ENCODE measurements at places on chromosomes 4 and X. TPM values are rescaled to one million over a fixed set of nuclear protein-coding genes. Genes with fewer than 3 reads are reported as not detected.

Gene TDO2
- total RNA-seq = not detected

DNA sequence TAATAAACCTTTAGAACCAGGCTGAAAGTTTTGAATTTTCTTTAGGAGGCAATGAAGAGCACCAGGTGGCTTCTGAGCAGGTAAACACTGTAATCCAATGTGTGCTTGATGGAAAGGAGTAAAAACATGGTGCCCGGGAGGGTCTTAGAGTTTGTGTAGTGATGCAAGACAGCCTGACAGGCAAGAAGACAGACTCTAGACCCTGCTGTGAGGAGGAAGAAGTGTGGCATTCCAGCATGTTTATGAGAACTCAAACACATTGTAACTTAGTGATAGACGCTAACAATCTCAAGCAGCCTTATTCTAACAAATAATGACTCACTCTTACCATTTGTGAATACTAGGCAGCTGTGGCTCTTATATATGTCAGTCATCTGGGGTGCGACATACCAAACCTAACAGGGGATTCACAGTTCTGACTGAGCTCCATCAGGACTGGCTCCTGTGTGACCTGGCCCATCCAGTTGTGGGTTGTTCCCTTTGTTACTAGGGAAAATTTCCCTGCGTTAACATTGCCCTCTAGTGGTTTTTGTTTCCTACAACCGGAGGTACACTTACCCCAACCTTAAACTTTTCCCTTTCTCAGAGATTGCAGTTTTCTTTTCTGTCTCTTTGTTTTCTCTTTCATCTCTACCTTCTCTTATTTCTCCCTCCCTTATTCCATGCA lies 53.8 kb downstream of the VSIG4 start:
- peak; percentile 27 for DNase-seq
- peaks cover 2% of the 10 kb centered on the region for H3K27me3 ChIP-seq
- peaks cover 28% of the 10 kb centered on the region for H3K4me1 ChIP-seq
- H3K36me3 ChIP-seq = peaks cover 9% of the 10 kb centered on the region
- peak overlapping the region; percentile 72 for H3K27ac ChIP-seq

Gene GPRIN3
- total RNA-seq = 23.9 TPM

Gene SSX3
- not detected for total RNA-seq

Gene NAA11
- not detected for total RNA-seq

GRCh38 chr4:84669201-84669600 lies 86.3 kb downstream of the CDS1 start:
- H3K27ac ChIP-seq = no peak overlapping the region
- H3K36me3 ChIP-seq = no peaks in the 10 kb centered on the region
- no peak overlapping the region for H3K4me3 ChIP-seq
- H3K4me1 ChIP-seq = no peaks in the 10 kb centered on the region
- no peak for DNase-seq

Gene CTAG1A
- not detected for total RNA-seq

- peaks cover 1% of the 10 kb centered on the region for H3K4me1 ChIP-seq
- H3K27ac ChIP-seq = no peak overlapping the region
- no peaks in the 10 kb centered on the region for H3K27me3 ChIP-seq
- peaks cover 11% of the 10 kb centered on the region for H3K36me3 ChIP-seq
- no peak for DNase-seq
- H3K4me3 ChIP-seq = no peak overlapping the region
Measured at GRCh38 chrX:54171527-54172250, 11.4 kb downstream of the FAM120C start.

GRCh38 chrX:107826238-107827029 lies 768 bp downstream of the MID2 start:
- peak overlapping the region; percentile 83 for H3K27ac ChIP-seq
- H3K36me3 ChIP-seq = no peaks in the 10 kb centered on the region
- H3K4me1 ChIP-seq = peaks cover 10% of the 10 kb centered on the region

DNA sequence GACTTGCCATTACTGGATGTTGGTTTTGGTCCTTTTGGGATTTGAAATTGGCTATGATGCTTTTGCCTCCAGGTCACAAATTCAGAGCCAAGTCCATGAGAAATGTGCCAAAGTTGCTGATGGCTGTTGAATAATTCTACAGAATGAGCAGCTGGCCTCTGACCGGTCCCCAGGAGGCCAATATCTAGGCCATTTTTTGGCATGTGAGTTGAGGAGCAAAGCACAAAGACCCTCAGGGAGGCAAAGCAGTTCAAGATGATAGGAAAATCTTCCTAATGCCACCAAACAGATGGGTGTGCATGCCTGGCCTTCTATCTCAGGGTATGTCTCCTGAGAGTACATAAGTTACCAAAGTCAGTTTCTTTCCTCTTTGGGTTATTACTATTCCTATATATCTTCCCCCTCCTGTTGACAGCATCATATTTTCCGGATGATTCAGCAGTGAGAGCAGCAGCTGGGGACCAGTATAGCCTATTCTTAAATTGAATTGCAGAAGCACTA lies 44.4 kb downstream of the SEL1L3 start:
- H3K4me3 ChIP-seq = no peak overlapping the region
- H3K4me1 ChIP-seq = peaks cover 1% of the 10 kb centered on the region
- peaks cover 16% of the 10 kb centered on the region for H3K36me3 ChIP-seq
- H3K27me3 ChIP-seq = no peaks in the 10 kb centered on the region
- H3K27ac ChIP-seq = no peak overlapping the region

- no peak for DNase-seq
- H3K27me3 ChIP-seq = no peaks in the 10 kb centered on the region
- H3K27ac ChIP-seq = no peak overlapping the region
Measured at GRCh38 chr4:157443537-157443936, 223.0 kb downstream of the GRIA2 start.

DNA sequence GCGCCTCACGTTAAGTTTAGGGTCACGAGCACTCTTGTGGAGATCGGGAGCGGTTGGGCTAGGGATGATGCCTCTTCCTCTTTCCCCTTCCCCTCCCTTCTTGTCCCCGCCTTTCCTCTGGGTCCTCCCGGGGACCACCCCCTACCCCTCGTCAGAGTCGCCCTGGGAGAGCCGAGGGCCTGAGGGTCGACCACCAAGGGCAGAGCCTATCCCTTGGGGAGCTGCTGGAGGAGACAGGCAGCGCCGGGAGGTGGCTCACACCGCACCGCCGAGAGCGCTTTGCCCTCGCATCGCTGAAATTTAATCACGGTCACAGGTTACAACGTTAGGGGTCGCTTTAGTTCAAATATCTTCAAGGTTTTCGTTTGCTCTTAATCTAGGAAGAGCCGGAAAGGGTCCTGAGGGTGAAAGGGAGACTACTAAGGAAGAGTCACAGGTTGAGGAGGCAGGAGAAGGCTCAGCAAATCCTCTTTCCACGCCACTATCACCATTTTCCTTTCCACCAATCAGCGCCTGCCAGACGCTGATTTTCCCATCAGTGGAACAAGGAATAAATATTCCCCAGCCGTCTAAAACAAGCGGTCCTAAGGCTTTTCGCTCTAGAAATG lies 528 bp upstream of the SNCA start:
- peak overlapping the region; percentile 82 for H3K4me3 ChIP-seq
- H3K36me3 ChIP-seq = peaks cover 1% of the 10 kb centered on the region
- DNase-seq = peak; percentile 63
- H3K4me1 ChIP-seq = peaks cover 22% of the 10 kb centered on the region

- H3K36me3 ChIP-seq = no peaks in the 10 kb centered on the region
- no peak for DNase-seq
- no peak overlapping the region for H3K27ac ChIP-seq
- H3K27me3 ChIP-seq = no peaks in the 10 kb centered on the region
Measured at GRCh38 chr4:24003496-24003895, 113.6 kb upstream of the PPARGC1A start.

DNA sequence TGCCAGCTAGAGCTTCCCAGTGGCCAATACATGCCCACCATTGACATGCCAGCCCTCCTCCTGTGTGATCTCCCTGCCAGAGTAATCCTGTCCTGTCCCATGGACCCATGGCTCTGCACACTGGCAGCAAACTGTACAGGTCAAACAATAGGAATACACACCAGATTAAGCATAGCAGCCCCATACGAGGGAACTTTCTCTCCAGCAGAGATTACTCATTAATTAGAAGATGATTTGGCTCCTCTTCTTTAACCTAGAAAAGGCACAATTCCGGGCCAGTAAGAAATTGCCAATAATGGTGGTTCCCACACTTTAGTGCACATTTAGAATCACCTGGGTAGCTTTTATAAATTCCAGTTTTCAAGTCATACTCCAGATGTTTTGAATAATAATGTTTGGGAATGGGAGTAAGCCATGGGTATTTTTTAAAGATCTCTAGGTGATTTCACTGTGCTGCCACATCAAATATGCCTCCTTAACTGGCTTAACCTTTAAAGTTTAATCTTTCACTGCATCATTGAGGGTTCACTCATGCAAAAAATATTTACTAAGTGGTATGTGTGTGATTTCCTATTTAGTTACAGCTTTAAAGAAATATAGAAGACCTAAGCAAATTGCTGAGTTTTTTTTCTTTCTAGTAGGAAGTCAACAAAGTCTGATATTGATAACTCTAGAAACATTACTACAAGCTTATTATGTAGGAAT lies 277.6 kb upstream of the NWD2 start:
- no peak overlapping the region for H3K27ac ChIP-seq
- no peaks in the 10 kb centered on the region for H3K4me1 ChIP-seq
- no peaks in the 10 kb centered on the region for H3K36me3 ChIP-seq
- H3K27me3 ChIP-seq = no peaks in the 10 kb centered on the region
- no peak overlapping the region for H3K4me3 ChIP-seq

DNA sequence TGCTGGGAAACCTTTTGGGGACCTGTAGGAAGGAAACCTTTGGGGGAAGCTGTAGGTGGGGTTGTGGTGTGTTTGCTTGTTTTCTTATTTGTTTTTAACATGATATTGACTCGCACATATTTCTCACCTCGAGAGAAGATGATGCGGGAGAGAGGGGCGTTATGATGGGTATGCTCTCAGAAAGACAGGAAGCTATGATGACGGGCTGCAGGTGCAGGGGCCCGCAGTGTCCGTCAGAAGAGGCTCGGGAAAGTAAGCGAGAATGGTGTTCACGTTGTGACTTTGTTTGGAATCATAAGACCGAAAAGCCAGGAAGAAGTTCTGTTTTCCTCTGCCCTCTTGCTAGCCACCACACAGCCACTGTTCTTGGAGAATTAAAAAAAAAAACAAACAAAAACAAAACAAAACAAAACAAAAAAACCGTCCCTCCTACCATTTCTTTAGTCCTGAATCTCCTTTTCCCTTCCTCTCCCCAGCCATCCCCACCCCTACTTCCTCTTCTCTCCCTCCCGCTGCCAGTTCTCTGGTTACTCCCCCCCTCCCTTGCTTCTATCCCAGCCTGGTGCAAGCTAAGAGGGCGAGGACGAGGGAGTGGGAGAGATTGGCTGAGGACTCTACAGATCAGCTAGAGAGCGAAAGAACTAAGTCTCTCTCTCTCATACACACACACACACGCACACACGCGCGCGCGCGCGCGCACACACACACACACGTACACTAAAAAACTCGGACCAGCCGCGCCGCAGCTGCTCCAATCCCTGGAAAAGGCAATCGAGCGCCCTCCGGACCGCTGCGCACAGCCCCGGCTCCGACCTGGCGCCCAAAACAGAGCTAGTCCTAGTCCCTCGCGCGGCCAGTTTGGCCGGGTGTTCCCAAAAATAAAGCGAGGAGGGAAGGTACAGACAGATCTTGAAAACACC lies at the start of gene BMP3:
Gene BMP3 (plus strand): TSS at position 648 of the 920 bp plus-strand sequence. CDS start 577 bp downstream, outside the sequence.
- H3K27me3 ChIP-seq = peaks cover 64% of the 10 kb centered on the region
- H3K4me1 ChIP-seq = peaks cover 15% of the 10 kb centered on the region
- no peak within 1 kb of the TSS for H3K27ac ChIP-seq
- H3K36me3 ChIP-seq = peaks cover 2% of the 10 kb centered on the region

Gene BMX
- total RNA-seq = not detected

Gene PLP1
- total RNA-seq = not detected

DNA sequence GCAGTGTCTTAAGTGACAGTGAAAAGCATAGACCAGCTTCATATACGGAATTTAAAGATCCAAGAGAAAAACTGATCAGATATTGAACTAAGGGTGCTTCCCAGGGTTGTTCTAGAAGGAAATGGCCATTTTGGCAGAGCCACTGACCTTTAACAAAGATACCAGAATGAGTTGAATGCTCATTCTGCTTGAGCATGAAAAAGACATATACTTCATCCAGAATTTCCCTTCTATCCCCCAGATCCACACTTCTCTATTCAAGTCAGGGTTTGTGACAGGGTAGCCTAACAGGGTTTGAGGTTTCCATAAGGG lies 45.6 kb upstream of the FAM9C start:
- no peaks in the 10 kb centered on the region for H3K36me3 ChIP-seq
- DNase-seq = no peak
- H3K4me3 ChIP-seq = peak overlapping the region; percentile 66
- H3K27ac ChIP-seq = peak overlapping the region; percentile 89

DNA sequence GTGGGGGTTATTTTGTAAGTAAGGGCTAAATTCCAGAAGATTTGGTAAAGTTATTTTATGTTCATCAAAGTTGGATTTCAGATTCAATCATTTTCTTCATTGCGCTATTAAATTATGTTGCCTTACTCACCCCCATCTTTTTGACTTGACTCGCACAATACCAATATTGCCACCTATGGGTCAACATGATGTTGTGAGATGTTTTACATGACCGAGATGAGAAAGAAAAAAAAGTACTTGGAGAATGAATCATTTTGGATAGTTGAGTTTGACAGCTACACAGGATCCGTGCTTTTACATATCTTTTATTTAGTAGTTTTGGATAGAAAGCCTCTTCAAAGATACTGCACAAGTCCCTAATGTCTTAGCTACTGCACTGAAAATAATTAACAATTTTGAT lies 224.2 kb upstream of the EMCN start:
- H3K4me3 ChIP-seq = no peak overlapping the region
- no peaks in the 10 kb centered on the region for H3K4me1 ChIP-seq
- peaks cover 6% of the 10 kb centered on the region for H3K27me3 ChIP-seq
- H3K36me3 ChIP-seq = no peaks in the 10 kb centered on the region

Gene FGG
- total RNA-seq = not detected

Gene NEIL3
- total RNA-seq = 23.2 TPM
